Large intestine (tissue), 12 donors: ENCODE measurements at places on chromosomes 16 and 17.

- DNase-seq, result no peak
- no peaks in the 10 kb centered on the region for H3K27me3 ChIP-seq
- no peaks in the 10 kb centered on the region for H3K36me3 ChIP-seq
- H3K4me1 ChIP-seq, result no peaks in the 10 kb centered on the region
Measured at GRCh38 chr17:10337136-10337535, 35.7 kb downstream of the MYH13 start.

DNA sequence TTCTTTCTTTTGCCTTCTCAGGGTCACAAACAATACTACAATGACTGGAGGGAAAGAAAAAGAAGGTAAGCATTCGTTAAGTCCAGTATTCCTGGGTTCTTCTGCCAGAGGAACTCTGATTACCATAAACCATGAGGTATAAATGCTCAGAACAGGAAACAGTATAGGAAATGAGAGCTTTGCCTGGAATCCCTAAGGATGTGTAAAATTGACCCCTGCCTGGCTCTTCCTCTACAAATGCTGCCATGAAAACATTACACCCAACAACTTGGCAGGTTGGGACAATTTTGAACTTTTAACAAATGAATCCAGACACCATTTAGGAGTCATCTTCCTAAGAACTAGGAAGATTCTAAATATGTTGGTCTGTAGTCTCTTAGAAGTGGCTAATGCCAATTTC lies 173.8 kb downstream of the CDH11 start:
- no peaks in the 10 kb centered on the region for H3K4me1 ChIP-seq
- H3K27me3 ChIP-seq, result no peaks in the 10 kb centered on the region
- no peak overlapping the region for H3K27ac ChIP-seq

DNA sequence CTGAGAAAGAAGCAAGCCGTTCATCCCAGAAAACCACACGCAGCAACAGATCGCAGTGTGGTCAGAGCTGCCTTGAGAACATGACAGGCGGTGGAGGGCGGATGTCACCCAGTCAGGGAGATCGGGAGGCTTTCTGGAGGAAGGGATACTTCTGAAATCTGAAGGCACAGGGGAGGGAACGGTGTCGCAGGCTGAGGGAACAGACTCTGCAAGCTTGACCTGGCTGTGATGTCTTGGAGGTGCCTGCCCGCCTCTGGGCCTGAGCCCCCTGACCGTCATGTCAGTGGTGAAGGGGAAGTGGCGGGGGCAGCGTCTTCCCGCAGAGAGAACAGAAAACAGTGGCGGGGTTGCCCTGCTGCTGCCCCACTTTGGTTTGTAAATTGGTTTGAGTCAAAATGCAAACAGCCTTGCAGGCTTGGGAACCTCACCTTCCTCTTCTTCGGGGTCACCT lies 8.1 kb upstream of the ATP2A3 start:
- peaks cover 4% of the 10 kb centered on the region for H3K4me1 ChIP-seq
- no peak overlapping the region for H3K4me3 ChIP-seq
- H3K27ac ChIP-seq, result no peak overlapping the region
- H3K36me3 ChIP-seq, result no peaks in the 10 kb centered on the region

- H3K4me3 ChIP-seq, result no peak overlapping the region
- no peak overlapping the region for H3K27ac ChIP-seq
- no peaks in the 10 kb centered on the region for H3K36me3 ChIP-seq
Measured at GRCh38 chr16:57544124-57544653, 1.7 kb downstream of the ADGRG5 start.

DNA sequence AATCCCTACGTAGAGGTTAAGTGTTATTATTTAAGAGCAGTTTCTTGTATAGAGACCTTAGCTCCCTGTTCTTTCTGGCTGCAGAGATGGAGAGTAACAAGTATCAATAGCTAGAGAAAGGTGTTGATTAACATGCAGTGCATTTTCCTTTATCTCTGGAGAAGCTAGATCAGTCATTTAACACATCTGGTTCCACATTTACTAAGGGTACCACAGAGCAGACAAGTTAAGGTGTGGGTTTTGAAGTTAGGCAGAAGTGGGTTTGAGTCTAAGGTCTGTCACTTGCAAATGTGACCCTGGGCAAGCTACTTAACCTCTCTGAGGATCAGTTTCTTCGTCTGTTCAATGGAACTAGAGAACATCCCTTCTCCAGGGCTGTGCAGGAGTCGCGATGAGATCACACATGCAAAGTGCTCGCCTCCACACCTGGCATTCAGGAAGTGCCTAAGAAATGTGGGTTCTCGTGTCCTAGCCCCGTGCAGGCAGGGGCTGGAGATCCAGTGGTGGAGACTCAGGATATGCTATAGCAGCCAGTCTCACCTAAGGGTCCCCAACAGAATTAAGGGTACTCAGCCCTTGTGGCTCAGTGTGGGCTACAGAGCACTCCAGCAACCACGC lies 224.4 kb downstream of the XYLT1 start:
- no peaks in the 10 kb centered on the region for H3K36me3 ChIP-seq
- H3K27ac ChIP-seq, result no peak overlapping the region
- H3K4me1 ChIP-seq, result no peaks in the 10 kb centered on the region
- H3K4me3 ChIP-seq, result no peak overlapping the region

GRCh38 chr17:66786107-66786506 lies 48.8 kb upstream of the CACNG5 start:
- no peak overlapping the region for H3K4me3 ChIP-seq
- DNase-seq, result no peak
- no peaks in the 10 kb centered on the region for H3K4me1 ChIP-seq
- no peak overlapping the region for H3K27ac ChIP-seq
- H3K27me3 ChIP-seq, result no peaks in the 10 kb centered on the region

DNA sequence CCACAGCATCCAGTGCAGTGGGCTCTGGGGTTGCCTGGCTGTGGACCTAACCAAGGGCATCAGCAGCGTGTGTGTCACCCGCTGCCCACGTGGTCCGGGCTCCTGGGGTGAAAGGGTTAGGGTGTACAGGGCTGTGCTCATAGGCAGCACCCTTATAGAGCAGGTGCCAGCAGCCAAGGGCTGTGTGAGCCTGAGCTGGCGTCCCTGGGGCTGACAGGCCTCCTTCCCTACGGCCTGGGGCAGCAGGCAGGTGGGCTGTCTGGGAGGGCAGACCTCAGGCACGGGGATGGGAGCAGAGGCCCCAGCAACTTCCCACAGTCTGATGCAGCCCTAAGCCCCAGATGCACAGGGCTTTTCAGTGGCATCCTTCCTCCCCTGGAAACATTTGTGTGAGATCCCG lies 13.9 kb downstream of the CD300A start:
- no peaks in the 10 kb centered on the region for H3K36me3 ChIP-seq
- no peaks in the 10 kb centered on the region for H3K4me1 ChIP-seq
- H3K27me3 ChIP-seq, result peaks cover 2% of the 10 kb centered on the region
- H3K4me3 ChIP-seq, result no peak overlapping the region

DNA sequence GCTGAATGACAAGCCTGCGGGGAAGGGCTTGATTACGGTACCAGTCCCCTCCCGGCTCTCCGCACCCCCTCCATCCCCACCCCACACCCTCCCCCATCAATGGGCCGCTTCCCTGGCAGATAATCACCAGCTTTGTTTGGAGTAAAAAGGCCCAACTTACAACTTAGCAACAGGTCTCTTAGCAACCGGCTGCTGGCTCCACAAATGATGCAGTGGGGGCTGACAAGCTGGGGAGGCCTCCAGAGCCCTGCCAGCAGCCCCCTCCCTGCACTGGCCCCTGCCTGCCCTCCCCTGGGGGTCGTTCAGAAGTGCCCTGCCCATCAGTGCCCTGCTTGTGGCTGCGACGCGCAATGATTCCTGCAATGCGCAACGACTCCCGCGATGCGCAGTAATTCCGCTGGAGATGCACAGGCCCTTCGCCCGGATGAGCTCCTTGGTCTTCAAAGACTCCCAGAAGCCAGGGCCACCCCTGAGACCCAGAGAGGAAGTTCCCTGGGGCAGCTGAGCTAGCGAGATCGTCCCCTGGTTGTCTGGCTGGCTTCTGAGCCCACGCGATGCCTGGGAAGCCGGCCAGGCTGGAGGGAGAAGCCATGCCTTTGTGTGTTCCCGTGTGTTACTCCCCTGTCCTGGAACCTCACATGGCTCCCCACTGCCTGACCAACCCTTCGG lies 23.3 kb downstream of the CPNE2 start:
- no peaks in the 10 kb centered on the region for H3K4me1 ChIP-seq
- peaks cover 14% of the 10 kb centered on the region for H3K36me3 ChIP-seq
- no peak overlapping the region for H3K4me3 ChIP-seq
- peak overlapping the region; percentile 20 for H3K27ac ChIP-seq

DNA sequence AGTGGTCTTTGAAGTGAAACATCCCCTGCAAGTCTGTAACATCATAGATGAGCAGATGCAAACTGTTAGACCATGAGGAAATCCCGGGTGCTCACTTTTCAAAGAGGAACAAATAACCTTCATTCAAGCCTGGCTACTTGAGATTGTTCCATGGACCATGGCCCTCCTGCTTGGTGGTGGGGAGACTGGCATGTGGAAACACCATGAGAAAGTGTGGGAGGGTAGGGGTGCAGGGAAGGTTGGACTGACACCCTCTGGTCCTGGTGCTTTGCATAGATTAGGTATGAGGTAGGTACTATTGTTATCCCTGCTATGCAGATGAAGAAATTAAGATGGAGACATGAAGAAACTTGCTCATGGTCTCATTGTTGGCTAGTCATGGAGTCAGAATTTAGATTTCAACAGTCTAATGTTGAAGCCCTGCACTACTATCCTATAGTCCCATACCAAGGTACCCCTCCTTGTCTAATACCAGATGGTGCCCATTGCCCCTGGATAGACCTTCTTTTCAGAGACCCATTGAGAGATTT lies 59.0 kb downstream of the SPACA3 start:
- no peak overlapping the region for H3K4me3 ChIP-seq
- DNase-seq, result no peak
- no peaks in the 10 kb centered on the region for H3K4me1 ChIP-seq
- no peaks in the 10 kb centered on the region for H3K27me3 ChIP-seq
- no peaks in the 10 kb centered on the region for H3K36me3 ChIP-seq

DNA sequence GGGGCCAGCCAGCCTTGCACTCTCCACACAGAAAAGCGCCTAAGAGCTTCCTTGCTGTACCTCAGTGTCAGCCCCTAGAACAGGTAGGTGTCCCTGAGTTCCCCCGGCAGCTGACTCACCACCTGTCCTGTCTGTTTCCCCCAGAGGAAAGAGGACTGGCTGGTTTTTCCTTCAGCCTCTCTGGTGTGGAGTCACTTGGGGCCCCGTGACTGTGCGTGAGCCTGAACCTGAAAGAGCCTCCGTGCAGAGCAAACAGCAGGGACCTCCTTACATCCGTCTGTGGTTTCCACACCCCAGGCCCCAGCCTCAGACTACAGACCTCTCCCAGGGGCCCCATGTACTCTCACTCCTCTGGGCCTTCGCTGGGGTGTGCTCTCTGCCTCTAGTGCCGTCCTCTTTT lies 87.8 kb downstream of the GNAO1 start:
- DNase-seq, result no peak
- no peaks in the 10 kb centered on the region for H3K27me3 ChIP-seq
- H3K27ac ChIP-seq, result no peak overlapping the region

- no peak overlapping the region for H3K27ac ChIP-seq
- peaks cover 22% of the 10 kb centered on the region for H3K27me3 ChIP-seq
- no peak overlapping the region for H3K4me3 ChIP-seq
- H3K4me1 ChIP-seq, result peaks cover 23% of the 10 kb centered on the region
Measured at GRCh38 chr17:17382971-17383370, 79.8 kb downstream of the NT5M start.

DNA sequence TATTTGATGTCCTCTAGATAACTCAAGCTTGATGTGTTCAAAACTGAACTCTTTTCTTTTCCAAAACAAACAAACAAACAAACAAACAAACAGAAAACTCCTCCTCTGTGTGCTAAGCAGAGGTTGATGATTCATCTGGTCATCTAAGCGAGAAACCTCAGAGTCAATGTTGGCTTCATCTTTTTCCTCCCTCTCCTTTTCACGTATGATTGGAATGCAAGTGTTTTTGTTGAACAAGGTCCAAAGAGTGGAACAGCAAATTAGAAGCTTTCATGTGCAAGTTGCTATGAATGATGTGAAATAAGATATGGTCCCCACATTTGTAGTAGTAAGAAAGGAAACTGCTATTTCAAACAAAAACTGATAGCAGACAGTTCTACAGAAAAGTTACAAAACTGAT lies 52.5 kb downstream of the TBX4 start:
- H3K36me3 ChIP-seq, result no peaks in the 10 kb centered on the region
- no peaks in the 10 kb centered on the region for H3K27me3 ChIP-seq
- H3K4me3 ChIP-seq, result no peak overlapping the region
- DNase-seq, result no peak

DNA sequence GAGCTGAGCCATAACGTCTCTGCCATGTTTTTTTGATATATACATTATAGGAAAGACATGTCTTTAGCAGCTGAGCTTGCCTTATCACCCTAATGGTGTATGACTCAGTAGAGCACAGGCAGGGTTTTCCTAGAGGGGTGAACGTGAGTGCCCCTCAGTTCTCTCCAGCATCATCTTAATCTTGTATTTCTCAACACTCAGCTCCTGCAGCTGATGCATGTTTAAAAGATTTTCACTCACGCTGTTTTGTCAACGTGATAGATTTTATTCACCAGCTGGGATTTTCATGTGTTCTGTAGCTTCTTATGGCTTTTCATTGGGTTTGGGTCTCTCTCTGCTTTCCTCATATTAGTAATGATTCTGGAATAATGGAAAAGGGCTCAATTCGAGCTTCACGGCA lies 186.0 kb upstream of the PMFBP1 start:
- H3K4me3 ChIP-seq, result no peak overlapping the region
- H3K27me3 ChIP-seq, result no peaks in the 10 kb centered on the region
- no peaks in the 10 kb centered on the region for H3K36me3 ChIP-seq
- no peak overlapping the region for H3K27ac ChIP-seq

- DNase-seq, result no peak
- H3K4me3 ChIP-seq, result no peak overlapping the region
- no peaks in the 10 kb centered on the region for H3K36me3 ChIP-seq
- H3K27ac ChIP-seq, result peak overlapping the region; percentile 74
Measured at GRCh38 chr16:86300746-86301481, 209.4 kb upstream of the FOXF1 start.

DNA sequence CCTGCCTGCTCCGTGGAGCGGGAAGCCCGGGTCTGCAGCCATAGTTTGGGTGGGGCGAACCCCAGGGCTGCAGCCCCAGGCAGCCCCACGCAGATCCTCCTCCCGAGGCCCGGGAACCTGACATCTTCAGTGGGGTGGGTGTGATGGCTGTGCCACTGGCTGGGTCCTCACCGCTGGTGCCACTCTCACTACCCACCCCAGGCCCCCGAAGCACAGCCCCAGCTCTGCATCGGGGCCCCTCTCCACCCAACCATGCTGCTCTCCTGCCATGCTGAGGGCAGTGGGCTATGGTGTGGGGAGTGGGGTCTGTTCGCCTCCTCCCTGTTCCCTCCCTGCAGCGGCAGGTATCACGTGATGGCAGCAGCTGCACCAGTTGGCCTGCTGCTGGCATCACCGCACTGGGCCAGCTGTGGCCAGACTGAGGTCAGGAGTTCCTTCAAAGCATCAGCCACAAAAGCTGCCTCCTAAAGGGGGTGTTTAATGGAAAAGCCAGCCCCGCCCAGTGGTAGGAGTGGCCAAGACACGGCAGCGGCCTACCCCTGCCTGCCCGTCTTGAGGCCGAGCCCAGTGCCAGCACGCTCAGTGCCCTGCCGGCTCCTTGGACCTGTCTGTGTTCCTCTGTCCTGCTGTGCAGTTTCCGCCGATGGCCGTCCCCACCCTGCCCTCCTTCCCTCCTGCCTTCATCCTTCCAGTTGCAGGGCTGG lies 10.8 kb downstream of the KCTD5 start:
- no peak for DNase-seq
- H3K4me1 ChIP-seq, result no peaks in the 10 kb centered on the region
- H3K36me3 ChIP-seq, result peaks cover 31% of the 10 kb centered on the region
- H3K27ac ChIP-seq, result no peak overlapping the region
- H3K27me3 ChIP-seq, result no peaks in the 10 kb centered on the region
